NCI-H1092 treated with DMSO at 0.1 percent for 48 hours (cell line): ENCODE measurements at places on chromosomes 11 and 22.

DNA sequence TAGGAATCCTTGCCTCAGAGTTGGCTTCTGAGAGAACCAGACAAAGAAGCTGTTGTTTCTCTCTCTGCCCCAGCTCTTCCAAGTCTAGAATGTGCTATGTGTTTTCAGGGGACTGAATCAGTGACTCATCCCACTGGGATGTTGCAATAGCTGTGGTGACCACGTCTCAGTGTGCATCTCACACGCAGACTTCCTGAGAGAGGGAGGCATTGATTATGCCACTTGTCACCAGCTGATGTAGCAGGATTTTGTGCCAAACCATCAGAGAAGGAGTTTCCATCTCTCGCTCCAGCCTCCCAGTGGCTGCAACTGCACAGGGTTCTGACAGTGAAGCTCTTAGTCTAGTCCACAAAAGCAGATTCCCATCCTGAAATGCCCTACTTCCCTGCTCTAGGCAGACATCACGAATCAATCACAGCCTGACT is 455.8 kb downstream of the MIAT start:
- DNase-seq: no peak

- no peak for DNase-seq
Measured at GRCh38 chr11:69711822-69712801, 8.3 kb upstream of the FGF19 start.

- peak; percentile 89 for DNase-seq
Measured at GRCh38 chr11:8206251-8207079, 37.6 kb upstream of the RIC3 start.

GRCh38 chr11:75023446-75024067 is 34.8 kb downstream of the NEU3 start:
- DNase-seq: no peak

DNA sequence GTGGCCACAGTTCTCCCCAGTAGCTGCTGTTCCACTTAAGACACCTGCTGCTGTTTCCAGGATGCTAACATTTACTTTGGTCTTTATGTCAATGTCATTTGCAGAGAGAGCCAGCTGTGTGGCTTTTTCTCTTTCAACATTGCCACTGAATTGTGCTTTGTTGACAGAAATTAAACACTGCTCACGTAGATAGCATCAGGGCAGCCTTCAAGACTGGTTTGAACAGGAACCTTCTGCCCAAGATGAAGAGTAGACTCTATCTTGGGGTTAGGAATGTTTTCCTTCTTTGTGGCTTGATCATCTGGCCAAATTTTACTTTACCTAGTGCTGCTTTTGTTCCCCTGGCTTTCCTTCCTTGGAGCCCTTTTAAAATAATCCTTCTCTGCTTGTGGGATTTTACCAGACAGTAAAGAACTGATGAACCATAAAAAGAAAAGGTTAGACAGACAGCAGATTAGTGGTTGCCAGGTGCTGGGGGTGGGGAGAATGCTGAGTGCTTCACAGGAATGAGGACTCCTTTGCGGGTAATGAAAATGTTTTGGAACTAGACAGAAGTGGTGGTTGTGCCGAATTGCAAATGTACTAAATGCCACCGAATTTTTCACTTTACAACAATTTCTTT is 22.7 kb upstream of the XBP1 start:
- peak; percentile 93 for DNase-seq

GRCh38 chr11:15189641-15190365 is 75.1 kb downstream of the INSC start:
- no peak for DNase-seq

DNA sequence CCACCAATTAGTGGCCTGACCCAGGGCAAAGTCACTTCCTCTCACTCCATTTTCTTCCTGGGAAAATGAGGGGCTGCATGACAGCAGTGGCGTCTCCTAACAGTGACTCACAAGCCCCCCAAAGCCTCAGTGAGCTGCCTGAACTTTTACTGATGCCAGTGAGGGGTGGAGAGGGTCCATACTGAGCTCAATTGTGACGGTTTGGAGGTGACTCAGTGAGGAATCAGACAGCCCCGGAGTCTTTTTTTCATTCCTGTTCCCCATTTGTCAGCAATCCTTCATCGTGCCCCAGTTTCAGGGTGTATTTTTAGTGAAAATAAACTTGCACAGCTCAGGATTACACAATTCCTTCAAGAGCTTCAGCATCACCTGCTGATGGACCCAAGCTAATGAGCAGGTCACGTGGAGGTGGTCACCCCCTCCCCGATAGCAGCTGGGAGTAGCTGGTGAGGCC is 30.1 kb upstream of the RASD2 start:
- DNase-seq: no peak

GRCh38 chr22:20777420-20778177 is 3.7 kb downstream of the SERPIND1 start:
- DNase-seq: peak; percentile 29

DNA sequence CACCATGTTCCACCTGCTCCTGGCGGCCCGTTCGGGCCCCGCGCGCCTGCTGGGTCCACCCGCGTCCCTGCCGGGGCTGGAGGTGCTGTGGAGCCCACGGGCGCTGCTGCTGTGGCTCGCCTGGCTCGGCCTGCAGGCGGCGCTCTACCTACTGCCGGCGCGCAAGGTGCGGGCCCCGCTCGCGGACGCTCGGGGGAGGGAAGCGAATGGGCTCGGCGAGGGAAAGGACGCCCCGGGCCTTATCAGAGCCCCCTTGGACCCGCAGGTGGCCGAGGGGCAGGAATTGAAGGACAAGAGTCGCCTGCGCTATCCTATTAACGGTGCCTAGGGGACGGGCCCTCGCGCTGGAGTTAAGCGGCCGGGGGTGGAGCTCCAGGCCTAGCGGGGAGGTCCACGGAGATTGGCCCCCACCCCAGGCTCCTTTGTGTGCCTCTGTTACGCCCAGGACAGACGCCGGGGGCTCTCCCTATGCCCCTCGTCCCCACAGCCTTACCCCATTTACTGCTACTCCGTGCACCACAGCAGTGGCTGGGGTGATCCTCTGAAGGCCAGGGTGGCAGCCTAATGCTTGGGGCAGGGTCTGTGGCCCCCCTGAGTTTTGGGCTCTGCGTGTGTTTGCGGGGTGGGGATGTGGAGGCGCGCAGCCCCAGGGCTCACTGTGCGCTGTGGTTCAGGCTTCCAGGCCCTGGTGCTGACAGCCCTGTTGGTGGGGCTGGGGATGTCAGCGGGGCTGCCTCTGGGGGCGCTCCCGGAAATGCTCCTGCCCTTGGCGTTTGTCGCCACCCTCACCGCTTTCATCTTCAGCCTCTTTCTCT is 1.1 kb downstream of the TM7SF2 start:
- peak; percentile 66 for DNase-seq
